Posterior vena cava (tissue), 2 donors: ENCODE measurements at places on chromosomes 6 and 20. TPM values are rescaled to one million over a fixed set of nuclear protein-coding genes. Genes with fewer than 3 reads are reported as not detected.

HAO1 gene
- not detected for total RNA-seq

KCNB1 gene
- total RNA-seq = 1.6 TPM

DNA sequence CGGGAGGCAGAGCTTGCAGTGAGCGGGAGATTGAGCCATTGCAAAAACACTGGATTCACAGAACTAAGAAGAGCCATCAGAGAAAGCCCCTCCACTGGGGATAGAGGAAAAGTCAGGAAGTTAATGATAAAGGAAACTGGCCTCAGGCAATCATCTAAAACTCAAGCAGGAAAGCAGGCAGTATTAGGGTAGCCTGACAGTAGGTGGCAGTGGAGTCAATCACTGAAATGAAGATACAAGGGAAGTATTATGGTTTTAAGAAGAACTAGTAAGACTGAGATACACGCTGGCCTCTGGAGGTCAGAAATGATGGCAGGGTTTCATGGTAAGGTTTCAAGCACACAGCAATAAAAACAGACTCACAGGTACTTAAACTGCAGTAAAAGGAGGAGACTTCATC, 578.3 kb downstream of the HACE1 start:
- DNase-seq = no peak

GRCh38 chr6:154206141-154206540, 150.5 kb downstream of the IPCEF1 start:
- no peak for DNase-seq

DNA sequence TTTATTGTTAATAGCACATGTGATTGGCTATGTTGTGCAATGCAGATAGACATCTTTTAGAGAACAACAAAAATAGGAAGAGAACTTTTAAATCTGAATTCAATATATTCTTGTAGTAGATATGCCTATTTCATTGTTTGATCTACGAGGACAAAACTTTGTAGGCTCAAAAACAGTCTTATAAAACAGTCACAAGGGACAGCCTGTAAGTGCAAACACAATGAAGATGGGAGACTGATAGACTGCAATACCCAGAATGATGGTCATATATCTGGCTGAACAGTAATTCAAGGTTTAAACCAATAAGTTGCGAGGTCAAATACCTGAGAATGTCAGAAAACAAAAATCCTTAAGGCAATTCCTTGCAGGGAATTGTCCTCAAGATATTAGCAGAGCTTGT, 1342.9 kb upstream of the ADGRB3 start:
- no peak for DNase-seq

DNA sequence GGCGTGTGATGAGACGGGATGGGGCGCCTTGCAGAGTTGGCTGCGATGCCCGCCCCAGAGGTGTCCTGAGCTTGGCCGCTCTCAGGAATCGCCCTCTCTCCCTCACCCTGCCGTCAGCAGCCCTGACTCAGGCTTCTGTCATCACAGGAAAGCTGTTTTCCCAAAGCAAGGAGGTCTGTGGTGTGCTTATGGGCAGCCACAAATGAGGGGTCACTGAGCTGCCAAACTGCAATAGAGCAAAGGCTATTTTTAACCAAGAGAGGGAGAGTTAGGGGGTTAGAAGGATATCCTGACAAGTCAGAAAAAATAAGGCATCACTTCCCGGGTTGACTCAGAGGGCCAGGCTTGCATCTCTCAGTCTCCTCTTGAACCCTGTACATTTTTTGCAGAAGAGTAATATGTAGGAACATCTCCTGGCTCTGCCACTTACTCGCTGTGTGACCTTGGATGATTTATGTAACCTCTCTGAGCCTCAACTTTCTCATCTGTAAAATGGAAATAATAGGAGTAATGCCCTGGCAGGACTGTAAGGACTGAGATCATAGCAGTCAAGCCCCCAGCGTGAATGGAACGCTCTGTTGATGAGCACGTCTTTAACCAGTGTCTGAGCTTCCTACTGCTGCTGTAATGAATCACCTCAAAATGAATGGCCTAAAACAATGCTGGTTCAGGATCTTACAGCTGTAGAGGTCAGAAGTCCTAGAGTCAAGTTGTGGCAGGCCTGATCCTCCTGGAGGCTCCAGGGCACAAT, 181.9 kb downstream of the NFATC2 start:
- peak; percentile 77 for DNase-seq

DNA sequence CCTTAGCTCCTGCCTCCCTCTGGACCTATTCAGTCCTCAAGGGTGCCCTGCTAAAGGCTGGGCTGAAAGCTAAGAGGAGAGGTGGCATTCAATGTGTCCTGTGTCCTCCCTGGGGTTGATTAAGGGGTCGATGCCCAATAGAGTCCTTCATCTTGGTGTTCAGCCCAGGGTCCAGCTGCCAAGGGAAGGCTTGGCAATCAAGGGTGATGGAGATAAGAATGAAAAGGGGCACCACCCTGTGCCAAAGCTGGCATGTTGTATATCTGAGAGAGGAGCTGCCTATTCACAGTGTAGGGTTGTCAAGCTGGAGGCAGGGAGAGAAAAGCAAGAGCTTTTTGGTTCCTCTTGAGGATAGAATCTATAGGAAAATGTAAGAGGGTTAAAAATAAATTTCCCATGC, 12.3 kb downstream of the C20orf173 start:
- no peak for DNase-seq

DNA sequence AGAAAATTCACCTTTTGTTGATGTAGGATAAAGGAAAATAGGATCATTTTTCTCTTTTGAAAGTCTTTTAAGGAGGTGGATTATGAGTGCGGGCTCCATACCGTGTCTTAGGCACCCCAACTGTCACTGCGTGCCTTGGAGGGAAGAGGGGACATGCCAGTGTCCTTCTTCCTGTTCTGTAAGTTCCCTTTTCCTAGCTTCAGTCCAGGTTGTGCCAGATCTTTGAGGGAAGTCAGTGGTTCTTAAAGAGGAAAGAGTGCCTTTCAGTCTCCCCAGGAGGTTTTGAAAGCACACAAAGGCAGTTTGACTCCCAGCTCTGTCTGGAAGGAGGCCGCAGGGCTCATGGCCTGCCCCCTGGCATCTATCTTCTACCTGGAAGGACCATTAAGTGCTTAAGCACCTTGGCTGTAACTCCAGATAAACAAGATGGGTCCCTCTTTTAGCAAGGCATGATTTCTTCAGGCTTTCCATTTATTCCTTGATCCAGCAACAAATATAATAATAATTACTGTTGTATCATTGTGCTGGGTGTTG, 13.0 kb downstream of the EFCAB8 start:
- no peak for DNase-seq

DNA sequence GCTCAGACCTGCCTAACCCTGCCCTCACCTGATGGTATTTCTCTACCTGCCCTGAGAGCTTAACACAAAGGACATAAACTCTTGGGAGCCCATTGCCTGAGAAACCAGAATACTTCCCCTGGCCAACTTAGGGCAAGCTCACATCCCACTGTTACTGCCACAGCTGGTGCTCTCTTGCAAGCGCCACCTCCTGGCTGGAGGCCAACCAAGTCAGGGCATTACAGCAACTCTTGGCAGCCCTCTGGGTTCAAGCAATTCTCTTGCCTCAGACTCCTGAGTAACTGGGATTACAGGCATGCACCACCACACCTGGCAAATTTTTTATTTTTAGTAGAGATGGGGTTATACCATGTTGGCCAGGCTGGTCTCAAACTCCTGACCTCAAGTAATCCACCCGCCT, 70.1 kb downstream of the HECA start:
- DNase-seq = no peak
